ENCODE measurements at places on chromosomes 3 and 15. TPM values are rescaled to one million over a fixed set of nuclear protein-coding genes. Genes with fewer than 3 reads are reported as not detected.

The HYPK gene
- 11.6 TPM for total RNA-seq

DNA sequence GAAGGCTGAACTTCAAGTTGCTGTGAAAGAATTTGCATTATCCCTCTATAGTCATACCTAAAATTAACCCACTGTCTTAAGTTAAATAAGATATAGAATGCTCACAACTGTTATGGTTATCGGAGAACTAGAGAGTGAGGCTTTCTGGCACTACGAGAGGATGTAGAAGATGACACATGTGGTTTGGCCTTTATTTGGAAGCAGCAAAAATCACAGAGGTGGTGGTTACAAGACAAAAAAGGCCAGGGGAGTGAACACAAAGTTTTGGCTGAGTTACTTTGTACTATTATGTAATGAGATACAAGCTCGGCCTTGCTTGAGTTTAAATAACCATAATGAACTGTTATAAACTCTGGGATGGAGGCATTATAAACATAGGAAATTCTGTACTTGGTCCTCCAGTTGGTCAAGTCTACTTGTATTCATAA lies 78.3 kb upstream of the ICE2 start:
- no peak for DNase-seq

DNA sequence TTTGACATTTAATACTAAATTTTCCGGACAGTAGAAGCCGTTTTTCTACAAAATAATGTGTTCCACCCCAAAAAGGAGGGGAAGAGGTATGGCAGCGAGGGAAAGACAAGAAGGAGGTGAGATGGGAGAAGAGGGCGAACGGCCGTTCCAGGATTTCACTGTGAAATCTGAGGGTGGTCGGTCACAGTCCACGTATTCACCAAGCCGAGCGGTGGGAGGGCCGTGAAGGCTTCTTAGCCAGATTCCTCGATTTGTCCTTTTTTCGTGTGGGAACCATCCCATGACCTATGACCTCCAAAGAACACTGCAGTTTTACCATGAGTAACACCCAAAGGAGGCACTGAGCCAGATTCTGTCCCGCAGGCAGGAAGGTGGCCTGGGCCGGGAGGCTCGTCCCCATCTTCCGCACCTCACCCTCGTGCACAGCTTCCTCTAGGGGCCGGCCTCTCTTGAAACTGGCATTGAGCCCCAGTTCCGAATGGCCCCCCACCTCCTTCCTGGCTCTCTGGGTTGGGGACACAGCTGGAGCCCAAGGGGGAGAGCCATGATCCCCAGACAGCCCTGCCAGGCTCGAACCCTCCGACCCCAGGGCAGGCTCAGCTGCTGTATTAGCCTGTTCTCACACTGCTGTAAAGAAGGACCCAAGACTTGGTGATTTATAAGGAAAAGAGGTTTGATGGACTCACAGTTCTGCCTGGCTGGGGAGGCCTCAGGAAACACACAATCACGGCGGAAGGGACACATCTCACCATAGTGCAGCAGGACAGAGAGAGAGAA lies 23.7 kb downstream of the XXYLT1 start:
- DNase-seq, result no peak

DNA sequence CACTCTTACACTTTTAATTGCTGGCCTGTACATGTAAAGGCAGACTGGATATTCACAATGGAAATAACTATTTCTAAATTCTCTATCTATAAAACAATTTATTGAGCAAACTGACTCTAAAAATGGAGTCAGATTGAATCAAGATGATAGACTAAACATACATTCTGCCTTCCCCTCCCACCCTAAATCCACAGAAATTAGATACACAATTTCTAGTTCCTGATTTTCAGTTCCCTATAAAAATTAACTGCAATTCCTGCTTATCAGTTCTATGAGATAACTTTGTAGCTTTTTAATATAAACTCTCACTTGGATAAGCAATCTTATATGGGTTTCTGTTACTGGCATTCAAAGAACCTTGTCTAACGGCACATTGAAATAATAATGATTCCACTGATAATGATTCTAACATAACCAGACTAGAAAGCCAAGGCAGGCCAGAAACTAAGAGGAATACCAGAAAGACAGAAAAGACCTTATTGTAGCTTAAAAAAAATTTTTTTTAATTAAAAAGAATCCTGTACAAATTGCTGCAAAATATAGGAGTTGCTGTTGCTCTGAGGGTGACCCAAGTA lies 33.1 kb downstream of the TBC1D5 start:
- DNase-seq, result no peak

- no peak for DNase-seq
These were observed 598.3 kb upstream of the ZNF385D start for GRCh38 chr3:22349215-22349851.

DNA sequence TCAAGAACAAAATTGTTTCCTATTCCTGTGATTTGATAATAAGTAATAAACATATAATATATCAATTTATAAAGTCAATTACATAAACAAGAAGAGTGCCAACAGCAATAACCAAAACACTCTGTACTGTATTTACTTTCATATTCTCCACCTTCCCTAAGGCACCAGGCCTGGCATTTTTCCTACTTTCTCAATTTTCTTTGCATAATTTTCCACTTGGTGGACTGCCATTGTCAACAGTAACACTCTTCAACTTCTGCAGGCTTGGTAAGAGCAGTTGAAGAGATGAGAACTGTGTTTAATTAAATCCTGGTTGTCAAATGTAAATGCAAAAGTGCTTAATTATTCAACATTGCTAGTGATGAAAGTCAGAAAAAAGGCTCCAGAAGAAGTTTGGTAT lies 229.8 kb upstream of the PLSCR5 start:
- no peak for DNase-seq

- DNase-seq, result no peak
These were observed 131.1 kb downstream of the XXYLT1 start for GRCh38 chr3:195139876-195140240.

DNA sequence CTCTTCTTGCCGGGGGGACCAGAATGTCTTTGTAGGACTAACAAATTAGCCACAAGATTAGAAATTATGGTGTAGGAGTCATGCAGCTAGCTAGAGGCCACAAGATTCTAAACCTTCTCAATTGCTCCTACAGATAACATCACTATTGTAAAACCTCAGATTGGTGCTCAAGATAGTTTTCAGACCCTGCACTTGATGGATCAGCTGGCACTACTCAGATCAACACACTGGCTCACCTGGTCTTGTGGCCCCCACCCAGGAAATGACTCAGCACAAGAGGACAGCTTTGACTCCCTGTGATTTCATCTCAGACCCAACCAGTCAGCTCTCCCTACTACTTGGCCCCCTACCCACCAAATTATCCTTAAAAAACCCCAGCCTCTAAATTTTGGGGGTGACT lies 124.1 kb upstream of the RASGRP1 start:
- DNase-seq, result no peak

DNA sequence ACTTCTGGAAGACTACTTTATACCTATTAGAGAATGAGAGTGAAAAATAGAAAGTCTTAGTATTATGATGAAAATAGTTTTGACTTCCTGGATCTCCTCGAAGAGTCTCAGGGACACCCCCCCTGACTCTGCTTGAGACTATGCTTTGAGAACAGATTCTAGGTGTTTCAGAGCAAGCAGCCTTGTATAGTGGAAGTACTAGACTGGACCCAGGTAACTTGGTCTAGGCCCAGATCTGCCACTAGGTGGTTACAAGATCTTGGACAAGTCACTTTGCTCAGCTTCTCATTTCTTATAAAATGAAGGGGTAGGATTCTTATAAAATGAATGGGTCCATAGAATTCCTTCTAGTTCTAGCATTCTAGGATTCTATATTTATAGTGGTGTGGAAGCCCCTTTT lies 9.1 kb downstream of the ABHD5 start:
- no peak for DNase-seq
